ENCODE measurements at places on chromosomes 6 and 20.

DNA sequence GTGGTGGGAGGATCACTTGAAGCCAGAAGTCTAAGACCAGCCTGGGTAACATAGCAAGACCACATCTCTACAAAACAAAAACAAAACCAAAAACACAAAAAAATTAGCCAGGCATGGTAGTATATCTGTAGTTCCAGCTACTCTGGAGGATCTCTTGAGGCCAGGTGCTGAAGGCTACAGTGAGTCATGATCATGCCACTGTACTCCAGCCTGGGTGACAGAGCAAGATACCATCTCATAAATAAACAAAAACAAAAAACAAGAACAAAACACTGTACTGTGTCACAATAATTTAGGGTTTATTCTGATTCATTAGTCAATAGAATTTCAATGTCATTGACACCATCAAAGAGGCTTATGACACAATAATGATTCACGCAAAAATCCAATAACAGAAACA is 1121.7 kb upstream of the MAP3K7 start:
- DNase-seq = no peak

- DNase-seq = no peak
Measured at GRCh38 chr6:3001773-3002293, 2.1 kb downstream of the NQO2 start.

DNA sequence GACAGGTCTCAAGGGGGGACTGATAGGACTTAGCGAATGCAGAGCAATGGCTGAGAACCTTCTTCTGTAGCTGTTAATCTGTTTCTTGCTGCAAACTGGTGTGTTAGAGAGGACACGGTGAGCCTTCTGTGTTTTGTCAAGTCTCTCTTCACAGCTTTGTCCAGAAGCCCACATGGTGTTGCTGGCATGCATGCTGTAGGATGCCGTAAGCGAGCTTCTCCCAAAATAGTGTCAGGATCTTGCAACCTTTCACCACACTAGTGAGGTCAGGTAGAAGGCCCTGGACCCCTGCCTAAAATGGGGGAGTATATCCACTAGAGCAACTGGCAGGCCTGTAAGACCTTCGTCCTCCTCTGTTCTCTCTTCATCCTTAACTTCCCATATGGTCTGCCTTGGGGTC is 51.9 kb upstream of the GLP1R start:
- DNase-seq = no peak

GRCh38 chr6:26000366-26001144 is 38.0 kb downstream of the TRIM38 start:
- no peak for DNase-seq

DNA sequence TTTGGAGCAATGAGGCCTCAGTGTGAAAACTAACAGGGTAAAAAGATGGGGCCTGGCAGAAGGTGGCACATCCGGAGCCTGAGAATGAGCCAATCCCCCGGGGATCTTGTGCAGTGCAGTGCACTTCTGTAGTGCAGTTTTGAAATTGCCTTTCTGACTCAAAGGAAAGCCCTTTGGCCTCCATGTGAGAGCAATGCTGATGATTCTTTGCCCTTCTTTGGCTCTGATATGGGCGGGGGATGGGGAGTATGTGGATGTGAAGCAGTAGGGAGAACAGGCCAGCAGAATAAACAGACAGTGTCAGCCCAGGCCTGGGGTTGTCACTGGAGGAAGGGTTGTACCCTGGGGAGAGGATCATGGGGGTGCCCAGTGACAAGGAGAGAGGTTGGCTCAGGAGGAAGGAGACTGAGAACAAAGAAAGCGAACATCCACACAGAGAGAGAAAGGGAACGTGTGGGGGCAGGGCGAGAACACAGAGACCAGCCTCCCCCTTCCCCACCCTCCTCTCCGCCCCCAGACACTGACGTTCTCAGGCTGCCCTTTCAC is 351.2 kb downstream of the CDC5L start:
- no peak for DNase-seq

GRCh38 chr20:57912227-57912582 is 202.4 kb upstream of the PMEPA1 start:
- no peak for DNase-seq

Measured in NCI-H1092 (cell line).